Activated CD4-positive, alpha-beta T cell treated with anti-CD3 and anti-CD28 coated beads for 24 hours (primary cell): ENCODE measurements at places on chromosomes 1 and 21.

DNA sequence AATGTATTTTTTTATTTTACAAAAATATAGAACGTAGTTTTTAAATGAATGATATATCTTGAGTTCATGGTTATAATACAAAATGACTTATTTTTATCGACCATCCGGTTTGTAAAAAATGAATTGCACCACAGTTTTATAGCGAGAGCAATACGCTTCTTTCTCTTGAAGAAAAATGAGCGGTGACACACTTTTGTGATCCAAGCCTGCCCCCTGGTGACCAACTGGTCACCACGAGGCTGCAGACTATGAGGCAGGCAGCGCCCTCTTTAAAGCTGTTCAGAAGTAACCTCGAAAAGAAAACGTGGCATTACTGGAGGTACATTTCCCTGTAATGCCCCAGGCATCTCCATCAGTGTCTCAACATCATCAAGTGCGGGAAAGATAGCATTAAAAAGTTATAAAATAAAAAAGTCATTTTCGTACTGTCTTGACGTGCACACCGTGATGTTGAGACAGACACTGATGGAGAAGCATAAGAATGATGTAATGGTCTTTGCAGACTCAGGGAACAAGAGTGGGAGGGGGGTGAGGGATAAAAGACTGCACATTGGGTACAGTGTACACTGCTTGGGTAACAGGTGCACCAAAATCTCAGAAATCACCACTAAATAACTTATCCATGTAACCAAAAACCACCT is 734.2 kb upstream of the ADAMTS5 start:
- DNase-seq, result peak; percentile 5

DNA sequence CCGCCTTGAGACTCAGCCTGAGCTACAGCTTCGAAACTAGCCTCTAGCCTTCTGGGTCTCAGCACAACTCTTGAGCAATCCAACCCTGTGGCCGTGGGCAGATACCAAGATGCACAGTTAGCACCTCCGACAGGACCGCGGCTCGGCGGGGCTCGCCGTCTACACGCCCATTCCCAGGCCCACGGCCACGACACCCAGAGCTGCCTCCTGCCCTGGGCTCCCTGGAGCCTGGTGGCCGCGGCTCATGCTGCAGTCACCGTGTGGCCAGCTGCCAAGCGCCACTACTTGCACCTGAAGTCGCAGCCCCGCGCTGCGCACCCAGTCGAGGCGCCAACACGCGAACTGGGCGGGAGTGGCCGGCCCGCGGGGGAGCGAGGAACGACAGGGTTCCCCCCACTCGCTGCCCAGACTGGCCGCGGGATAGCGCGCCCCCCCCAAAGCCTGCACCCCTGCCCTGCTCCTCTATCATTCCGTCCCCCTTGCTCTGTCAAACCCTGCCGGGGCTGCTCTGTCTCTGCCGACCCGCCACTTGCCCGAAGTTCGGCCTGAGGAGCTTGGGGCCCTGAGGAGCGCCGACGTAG is 729 bp upstream of the CDCA8 start:
- DNase-seq, result no peak

DNA sequence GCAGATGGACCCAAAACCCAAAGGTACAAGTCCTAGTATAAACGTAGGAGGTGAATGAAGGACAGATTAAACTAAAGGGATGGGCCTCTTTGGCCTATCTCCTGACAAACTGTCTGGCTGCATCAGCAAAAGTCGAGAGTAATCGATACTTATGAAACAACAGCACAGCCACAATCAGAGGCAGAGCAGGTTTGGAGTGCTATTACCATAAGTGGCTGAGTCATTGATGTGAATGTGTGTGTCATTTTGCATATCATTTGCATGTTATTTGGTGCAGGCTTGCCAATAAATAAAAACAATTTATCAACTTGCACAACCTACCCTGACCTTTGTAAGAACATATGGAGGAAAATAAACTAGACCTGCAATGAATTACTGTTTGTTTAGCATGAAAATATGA is 283.1 kb downstream of the NUF2 start:
- no peak for DNase-seq

DNA sequence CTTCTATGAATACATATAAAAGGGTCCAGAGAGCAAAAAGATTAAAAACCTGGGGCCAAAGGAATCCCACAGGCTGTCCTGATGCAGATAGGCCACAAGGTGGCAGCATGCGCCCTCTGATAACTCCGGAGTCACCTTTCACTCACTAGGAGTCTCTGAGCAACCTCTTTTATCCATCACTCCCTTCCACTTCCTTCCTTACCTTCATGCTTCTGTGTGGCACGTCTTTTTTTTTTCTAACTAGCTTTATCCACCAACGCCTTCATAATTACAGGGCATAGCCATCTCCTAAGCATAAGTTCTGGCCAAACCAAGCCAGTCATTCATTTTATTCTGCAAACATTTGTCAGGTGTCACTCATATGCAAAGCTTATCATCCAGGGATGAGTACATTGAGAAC is 3.9 kb upstream of the PGLYRP4 start:
- DNase-seq, result peak; percentile 49
